ENCODE measurements at places on chromosomes 7 and 10. TPM values are rescaled to one million over a fixed set of nuclear protein-coding genes. Genes with fewer than 3 reads are reported as not detected.
A peak's percentile ranks its signal among the peaks of the same experiment; 100 is the strongest.

GRCh38 chr10:122310311-122311050 is 39.4 kb downstream of the BTBD16 start:
- peaks cover 38% of the 10 kb centered on the region for H3K4me1 ChIP-seq
- H3K4me3 ChIP-seq = no peak overlapping the region
- peak overlapping the region; percentile 93 for H3K27ac ChIP-seq
- DNase-seq = peak; percentile 88
- H3K27me3 ChIP-seq = no peaks in the 10 kb centered on the region

DNA sequence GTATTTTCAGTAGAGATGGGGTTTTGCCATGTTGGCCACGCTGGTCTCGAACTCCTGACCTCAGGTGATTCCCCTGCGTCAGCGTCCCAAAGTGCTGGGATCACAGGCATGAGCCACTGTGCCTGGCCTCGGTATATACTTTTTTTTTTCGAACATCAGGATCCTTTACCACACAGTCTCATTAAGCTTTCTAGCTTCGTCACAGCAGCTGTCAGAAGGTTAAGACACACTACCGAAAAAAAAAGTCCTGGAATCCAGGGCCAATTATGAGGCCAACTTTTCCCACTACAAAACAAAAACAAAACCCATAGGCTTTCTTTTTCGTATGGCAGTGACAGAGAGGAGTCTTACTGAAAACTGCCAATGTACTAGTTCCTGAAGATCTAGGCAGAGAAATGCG is 30.7 kb downstream of the ZC3HC1 start:
- H3K36me3 ChIP-seq = no peaks in the 10 kb centered on the region
- no peak for DNase-seq
- H3K4me1 ChIP-seq = no peaks in the 10 kb centered on the region
- no peaks in the 10 kb centered on the region for H3K27me3 ChIP-seq
- H3K4me3 ChIP-seq = no peak overlapping the region
- no peak overlapping the region for H3K27ac ChIP-seq

DNA sequence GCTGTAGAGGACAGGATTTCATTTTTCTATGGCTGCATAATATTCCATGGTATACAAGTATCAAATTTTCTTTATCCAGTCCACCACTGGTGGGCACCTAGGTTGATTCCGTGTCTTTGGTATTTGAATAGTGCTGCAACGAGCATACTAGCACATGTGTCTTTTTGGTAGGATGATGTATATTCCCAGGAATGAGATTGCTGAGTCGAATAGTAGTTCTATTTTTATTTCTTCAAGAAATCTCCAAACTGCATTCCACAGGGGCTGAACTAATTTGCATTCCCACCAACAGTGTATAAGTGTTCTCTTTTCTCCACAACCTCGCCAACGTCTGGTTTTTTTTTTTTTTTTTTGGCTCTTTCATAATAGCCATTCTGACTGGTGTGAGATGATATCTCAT is 550.0 kb downstream of the REEP3 start:
- no peak for DNase-seq
- H3K27ac ChIP-seq = no peak overlapping the region
- H3K4me1 ChIP-seq = no peaks in the 10 kb centered on the region
- no peaks in the 10 kb centered on the region for H3K36me3 ChIP-seq

- DNase-seq = no peak
- no peaks in the 10 kb centered on the region for H3K27me3 ChIP-seq
- H3K4me3 ChIP-seq = no peak overlapping the region
- H3K27ac ChIP-seq = no peak overlapping the region
These were observed 49.8 kb downstream of the TPK1 start for GRCh38 chr7:144786079-144786478.

GRCh38 chr7:94289071-94289470 is 105.6 kb upstream of the COL1A2 start:
- no peak overlapping the region for H3K4me3 ChIP-seq
- H3K27me3 ChIP-seq = no peaks in the 10 kb centered on the region
- H3K27ac ChIP-seq = no peak overlapping the region
- no peaks in the 10 kb centered on the region for H3K36me3 ChIP-seq

GRCh38 chr7:127359011-127359410 is 33.5 kb downstream of the ZNF800 start:
- no peaks in the 10 kb centered on the region for H3K4me1 ChIP-seq
- H3K27me3 ChIP-seq = no peaks in the 10 kb centered on the region
- H3K4me3 ChIP-seq = no peak overlapping the region
- no peaks in the 10 kb centered on the region for H3K36me3 ChIP-seq

DNA sequence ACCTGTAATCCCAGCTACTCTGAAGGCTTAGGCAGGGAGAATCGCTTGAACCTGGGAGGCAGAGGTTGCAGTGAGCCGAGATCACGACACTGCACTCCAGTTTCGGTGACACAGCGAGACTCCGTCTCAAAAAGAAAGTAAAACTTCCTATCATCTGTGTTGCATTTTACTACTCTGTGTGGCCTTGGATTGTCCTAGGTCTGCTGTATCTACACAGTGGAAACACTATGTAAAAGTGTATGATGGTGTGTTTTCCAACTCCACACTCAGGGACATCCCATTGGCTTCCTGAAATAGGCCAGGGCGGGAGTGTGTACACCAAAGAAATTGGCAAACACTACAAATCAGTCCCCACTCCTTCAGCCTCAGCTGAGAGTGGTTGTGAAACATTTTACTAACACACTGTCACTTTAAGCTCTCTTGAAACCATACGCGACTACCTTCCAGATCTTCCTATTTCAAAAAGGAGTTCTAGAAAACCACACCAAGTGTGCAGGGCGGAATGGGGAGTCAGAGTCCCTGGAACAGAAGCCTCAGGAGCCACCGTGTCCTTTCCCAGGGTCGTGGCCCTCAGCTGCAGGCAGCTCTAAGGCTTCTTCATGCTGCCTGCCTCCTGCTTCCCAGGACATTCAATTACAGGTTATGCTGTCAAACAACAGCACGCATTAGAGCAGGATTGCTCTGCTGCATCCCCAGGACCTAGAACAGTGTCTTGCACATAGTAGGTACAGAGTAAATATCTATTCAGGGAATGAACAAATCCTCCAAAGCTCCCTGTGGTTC is 275.4 kb downstream of the PARD3 start:
- peaks cover 11% of the 10 kb centered on the region for H3K4me1 ChIP-seq
- no peak overlapping the region for H3K4me3 ChIP-seq
- no peaks in the 10 kb centered on the region for H3K36me3 ChIP-seq
- peak; percentile 39 for DNase-seq
- H3K27me3 ChIP-seq = no peaks in the 10 kb centered on the region

GRCh38 chr7:24284699-24285506 is 913 bp downstream of the NPY start:
- no peak overlapping the region for H3K27ac ChIP-seq
- peak; percentile 11 for DNase-seq
- H3K36me3 ChIP-seq = no peaks in the 10 kb centered on the region

- H3K36me3 ChIP-seq = no peaks in the 10 kb centered on the region
- H3K4me3 ChIP-seq = no peak overlapping the region
- peak overlapping the region; percentile 39 for H3K27ac ChIP-seq
- H3K27me3 ChIP-seq = no peaks in the 10 kb centered on the region
- no peaks in the 10 kb centered on the region for H3K4me1 ChIP-seq
These were observed 26.0 kb downstream of the DNAJC12 start for GRCh38 chr10:67812007-67812406.

DNA sequence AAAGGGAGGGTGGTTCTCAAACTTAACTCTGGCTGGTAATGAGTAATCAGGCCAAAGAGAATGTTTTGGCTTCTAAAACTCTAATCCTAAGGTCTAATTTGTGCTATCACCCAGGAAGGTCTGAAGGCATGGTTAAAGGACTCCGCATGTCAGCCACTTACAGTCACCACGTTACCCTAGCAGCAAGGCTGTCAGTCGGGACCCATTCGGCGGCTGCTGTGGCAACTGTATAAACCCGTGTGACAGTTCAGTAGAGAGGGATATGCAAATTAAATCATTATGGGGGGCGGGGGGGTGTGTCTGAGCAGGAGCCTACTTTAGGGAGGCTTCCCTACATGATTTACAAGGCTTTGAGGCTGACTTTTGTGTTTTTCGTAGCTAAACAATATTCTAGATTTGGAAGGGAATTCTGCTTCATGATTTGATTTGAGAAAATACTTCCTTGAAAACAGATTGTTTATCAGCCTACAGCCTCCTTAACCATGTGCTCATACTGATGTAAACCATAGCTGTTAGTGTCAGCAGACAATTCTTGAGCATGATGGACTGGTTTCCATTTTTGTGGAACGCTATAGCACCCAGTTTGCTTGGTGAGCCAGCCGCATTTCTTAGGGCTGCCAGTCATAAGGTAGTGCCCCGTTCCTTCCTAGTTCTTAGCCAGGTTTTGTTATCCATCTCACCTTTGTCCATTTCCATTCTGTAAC is 284.4 kb downstream of the USP6NL start:
- no peak overlapping the region for H3K4me3 ChIP-seq
- no peaks in the 10 kb centered on the region for H3K27me3 ChIP-seq
- H3K36me3 ChIP-seq = no peaks in the 10 kb centered on the region
- no peak for DNase-seq
- H3K4me1 ChIP-seq = no peaks in the 10 kb centered on the region

GRCh38 chr7:114825423-114825951 is 96.4 kb upstream of the MDFIC start:
- no peaks in the 10 kb centered on the region for H3K36me3 ChIP-seq
- peaks cover 9% of the 10 kb centered on the region for H3K4me1 ChIP-seq
- H3K27ac ChIP-seq = no peak overlapping the region

GRCh38 chr7:85320699-85321476 is 134.0 kb upstream of the SEMA3D start:
- no peak for DNase-seq
- H3K36me3 ChIP-seq = no peaks in the 10 kb centered on the region

GRCh38 chr7:20329389-20330238 is 1.1 kb upstream of the ITGB8 start:
- DNase-seq = peak; percentile 86
- no peaks in the 10 kb centered on the region for H3K27me3 ChIP-seq
- H3K27ac ChIP-seq = peak overlapping the region; percentile 98
- no peaks in the 10 kb centered on the region for H3K4me1 ChIP-seq

DNA sequence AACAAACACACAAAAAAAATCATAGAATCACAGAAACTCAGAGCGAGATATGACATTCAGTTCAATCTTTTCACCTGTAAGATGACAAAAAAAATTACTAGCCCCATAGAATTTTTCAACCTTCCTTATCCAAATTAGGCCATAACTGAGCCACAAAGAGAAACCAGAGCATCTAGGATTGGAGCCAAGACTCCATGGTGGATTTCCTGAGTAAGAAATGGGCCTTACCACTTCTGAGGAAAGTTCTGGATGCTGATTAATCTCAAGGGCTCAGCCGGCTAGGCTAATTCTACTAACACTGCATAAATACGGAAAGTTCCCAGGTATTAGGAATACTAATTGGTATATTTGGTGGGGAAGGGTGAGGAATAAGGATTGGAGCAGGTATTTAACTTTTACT is 16.8 kb downstream of the LIPM start:
- DNase-seq = no peak
- H3K4me1 ChIP-seq = no peaks in the 10 kb centered on the region
- H3K27ac ChIP-seq = no peak overlapping the region
- no peaks in the 10 kb centered on the region for H3K36me3 ChIP-seq
- no peaks in the 10 kb centered on the region for H3K27me3 ChIP-seq

DNA sequence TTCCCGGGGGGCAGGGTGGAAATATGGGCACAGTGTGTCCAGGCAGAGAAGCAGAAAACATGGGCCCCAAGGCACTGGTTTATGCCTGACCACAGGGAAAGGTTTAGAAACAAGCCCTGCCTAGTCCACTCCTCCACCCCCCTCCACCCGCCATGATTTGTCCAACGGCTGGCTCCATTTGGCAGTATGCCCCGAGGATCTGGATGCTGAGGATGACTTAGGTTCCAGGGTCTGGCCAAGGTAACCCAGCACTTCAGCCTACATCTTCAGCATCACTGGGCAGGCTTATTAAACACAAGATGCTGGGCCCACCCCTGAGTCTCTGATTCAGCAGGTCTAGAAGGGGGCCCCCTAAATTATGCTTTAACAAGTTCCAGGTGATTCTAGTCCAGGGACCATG is 121.9 kb downstream of the RALA start:
- no peak for DNase-seq
- no peaks in the 10 kb centered on the region for H3K4me1 ChIP-seq
- H3K27me3 ChIP-seq = no peaks in the 10 kb centered on the region

DNA sequence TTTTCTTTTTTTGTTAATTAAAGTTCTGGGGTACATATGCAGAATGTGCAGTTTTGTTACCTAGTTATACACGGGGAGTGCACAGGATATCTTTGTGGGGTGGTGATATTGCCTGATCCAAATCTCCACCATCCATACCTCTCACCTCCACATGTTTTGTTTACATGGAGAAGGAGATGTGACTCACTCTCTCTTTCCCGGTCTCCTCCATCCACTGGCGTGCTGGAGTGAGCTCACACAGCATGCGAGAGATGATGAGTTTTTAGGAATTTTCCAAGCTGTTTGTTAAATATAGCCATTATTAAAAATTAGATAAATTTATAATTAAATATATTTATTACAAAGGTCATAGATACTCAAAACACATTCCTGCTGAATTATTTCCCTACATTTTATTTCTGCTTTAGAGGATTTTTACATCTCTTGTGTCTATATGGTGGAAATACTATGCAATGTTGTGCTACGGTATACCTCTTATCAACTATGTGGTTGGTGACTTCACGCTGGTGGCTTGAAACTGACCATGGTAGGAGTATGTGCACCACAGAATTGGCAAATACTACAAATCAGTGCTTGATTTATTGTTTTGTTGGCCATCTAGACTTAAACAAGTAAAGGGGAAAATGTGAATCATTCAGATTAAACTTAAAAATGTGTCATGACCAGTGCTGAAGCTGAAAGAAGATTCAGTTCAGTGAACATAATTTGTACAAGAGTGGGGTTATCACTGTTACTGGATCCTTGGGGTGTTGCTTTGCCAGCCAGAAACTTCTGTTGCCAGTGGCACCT is 107.9 kb upstream of the FAM180A start:
- no peaks in the 10 kb centered on the region for H3K27me3 ChIP-seq
- no peak for DNase-seq
- H3K4me3 ChIP-seq = no peak overlapping the region

- H3K4me3 ChIP-seq = no peak overlapping the region
- no peak for DNase-seq
- no peaks in the 10 kb centered on the region for H3K36me3 ChIP-seq
- no peaks in the 10 kb centered on the region for H3K4me1 ChIP-seq
- no peak overlapping the region for H3K27ac ChIP-seq
These were observed 18.4 kb downstream of the GIMAP5 start for GRCh38 chr7:150755473-150756099.

DNA sequence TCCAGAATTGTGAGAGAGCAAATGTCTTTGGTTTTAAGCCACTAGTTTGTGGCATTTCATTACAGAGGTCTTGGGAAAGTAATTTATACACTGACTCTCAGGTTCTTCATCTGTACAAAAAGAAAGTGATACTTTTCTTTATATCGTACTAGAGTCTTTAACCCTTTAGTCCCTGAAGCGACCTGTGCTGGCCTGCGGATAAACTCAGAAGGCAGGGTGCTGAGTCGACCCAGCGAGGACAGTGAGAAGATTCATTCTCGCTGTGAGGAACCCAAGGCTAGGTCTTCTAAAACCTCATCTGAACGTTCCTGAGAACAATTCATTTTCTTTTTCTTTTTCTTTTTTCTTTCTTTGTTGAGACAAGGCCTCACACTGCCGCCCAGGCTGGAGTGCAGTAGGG is 514.2 kb upstream of the MGMT start:
- DNase-seq = no peak
- no peaks in the 10 kb centered on the region for H3K27me3 ChIP-seq
- H3K4me1 ChIP-seq = no peaks in the 10 kb centered on the region
- H3K36me3 ChIP-seq = no peaks in the 10 kb centered on the region
- no peak overlapping the region for H3K27ac ChIP-seq

Gene DYNC1I1
- polyA plus RNA-seq = 5.6 TPM

Gene HTR5A
- polyA plus RNA-seq = not detected

Gene HOXA3
- 4.1 TPM for polyA plus RNA-seq

Gene MNX1
- 1.4 TPM for polyA plus RNA-seq

Gene TBX20
- polyA plus RNA-seq = 4.5 TPM

Gene NPY4R
- not detected for polyA plus RNA-seq

Gene MPP7
- 6.8 TPM for polyA plus RNA-seq
